Activated CD4-positive, alpha-beta T cell treated with anti-CD3 and anti-CD28 coated beads, Interleukin-2, amount 50 U/mL, for 48 hours (primary cell): ENCODE measurements at places on chromosomes 16 and 17.

DNA sequence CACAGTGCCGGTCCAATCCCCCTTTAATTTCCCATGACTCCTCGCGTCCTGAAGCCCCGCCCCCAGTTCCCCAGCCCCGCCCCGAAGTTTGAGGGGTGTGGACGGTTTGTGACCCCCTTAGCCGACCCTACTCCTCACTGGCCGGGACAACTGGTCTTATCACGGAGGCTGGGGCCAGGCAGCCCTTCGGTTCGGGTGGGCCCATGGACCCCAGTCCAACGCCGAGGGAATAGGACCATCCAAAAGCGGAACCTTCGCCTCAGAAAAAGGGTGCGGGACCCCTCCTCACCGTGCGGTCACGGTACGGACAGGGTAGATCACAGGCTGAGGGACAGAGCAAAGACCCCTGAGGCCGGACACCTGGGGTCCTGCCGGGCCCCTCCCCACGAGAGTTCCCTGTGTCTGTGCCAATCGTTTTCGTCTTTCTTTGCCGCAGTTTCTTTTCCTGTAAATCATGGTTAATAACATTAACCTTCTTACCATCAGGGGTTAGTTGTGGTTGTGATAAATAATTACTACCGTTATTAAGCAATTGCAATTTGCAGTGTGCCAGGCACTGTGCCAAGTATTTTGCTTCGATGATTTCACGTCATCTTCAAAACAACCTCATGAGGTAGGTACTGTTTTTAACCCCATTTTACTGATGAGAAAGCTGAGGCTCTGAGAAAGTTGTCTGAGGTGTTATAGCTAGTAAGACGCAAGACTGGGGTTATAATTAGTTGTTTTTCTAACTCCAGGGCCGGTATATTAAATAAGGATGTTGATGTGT lies 543 bp downstream of the TMUB2 start:
- DNase-seq: no peak

DNA sequence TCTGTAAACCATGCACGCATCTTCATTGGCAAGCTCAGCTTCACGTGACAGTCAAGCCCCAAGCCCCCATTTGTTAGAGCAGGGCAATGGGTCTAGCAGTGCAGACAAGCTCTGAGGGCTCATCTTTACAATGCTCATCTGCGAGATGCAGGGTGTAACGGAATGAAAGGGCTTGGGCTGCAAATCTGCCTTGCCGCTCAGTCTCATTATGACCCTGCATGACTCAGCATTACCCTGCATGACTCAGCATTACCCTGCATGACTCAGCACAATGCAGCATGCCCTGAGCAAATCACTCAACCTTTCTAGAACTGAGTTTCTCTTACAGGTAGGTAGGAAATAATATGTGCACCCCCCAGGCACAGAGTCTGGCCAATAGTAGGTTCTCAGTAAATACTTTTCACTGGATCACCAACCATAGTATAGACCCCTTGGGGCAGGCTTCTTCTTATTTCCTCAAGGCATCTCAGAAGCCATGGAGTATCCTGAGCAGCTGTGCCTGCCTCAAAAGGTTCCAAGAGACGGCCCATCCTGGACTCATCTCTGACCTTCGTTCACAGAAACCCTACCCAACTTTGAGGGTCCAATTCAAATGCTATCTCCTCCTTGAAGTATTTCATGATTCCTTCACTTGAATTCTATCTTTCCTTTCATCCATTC lies 391.3 kb upstream of the CDH5 start:
- DNase-seq: no peak

GRCh38 chr17:50093246-50093645 lies 1.9 kb upstream of the PDK2 start:
- DNase-seq: no peak

GRCh38 chr17:73787076-73788059 lies 143.1 kb upstream of the SDK2 start:
- DNase-seq: no peak

DNA sequence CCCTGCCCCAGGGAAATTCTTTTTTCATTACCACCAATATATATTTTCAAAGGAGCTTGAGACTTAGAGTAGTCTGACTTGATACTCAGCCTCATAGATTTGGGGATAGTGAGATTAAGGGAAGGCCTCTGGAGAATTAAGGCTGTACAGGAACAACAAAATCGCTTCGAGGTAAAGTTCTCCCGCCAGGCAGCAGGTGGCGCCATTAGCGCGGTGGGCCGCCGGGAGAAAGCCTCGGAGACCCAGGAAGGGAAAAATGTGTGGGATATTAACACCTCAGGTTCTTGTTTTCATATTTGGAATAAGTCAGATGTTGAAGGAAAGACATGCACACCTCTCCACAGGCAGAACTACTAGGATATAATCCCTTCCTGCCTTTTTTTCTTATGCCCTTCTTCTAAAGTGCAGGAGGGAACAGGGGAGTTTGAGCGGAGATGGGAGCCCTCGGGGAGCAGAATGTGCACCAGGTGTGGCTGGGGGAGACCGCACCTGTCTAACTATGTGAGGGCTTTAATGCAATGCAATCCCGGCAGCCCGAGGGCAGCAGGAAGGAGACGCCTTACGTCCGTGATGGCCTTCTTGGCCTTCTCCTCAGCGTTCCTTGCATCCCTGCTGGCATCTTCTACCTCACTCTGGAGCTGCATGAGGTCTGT lies 25.9 kb downstream of the MYH3 start:
- peak; percentile 37 for DNase-seq
